Activated CD8-positive, alpha-beta memory T cell treated with anti-CD3 and anti-CD28 coated beads for 4 hours (primary cell): ENCODE measurements at places on chromosomes 5 and 9.

DNA sequence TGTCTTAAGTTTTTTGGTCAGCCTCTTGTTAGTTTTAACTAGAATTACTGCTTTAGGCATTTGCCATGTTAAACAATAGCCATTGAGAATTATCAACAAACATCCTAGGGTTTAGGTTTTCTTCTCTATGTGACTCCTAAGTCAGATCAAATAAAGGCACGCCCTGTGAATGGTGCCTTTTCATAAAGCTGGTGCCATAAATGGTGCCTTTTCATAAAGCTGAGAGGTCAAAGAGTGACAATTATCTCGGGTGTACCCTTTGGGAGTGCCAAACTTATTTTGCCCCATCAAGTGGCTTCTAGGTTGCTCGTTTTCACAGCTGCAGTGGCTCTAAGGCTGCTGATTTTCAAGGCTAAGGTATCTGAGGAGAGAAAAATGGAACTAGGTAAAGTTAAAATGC lies 391.6 kb downstream of the DMRTA1 start:
- no peak for DNase-seq

GRCh38 chr5:164636456-164636855 lies 1131.0 kb downstream of the MAT2B start:
- DNase-seq, result no peak

GRCh38 chr5:143101725-143102386 lies 301.6 kb downstream of the NR3C1 start:
- no peak for DNase-seq

DNA sequence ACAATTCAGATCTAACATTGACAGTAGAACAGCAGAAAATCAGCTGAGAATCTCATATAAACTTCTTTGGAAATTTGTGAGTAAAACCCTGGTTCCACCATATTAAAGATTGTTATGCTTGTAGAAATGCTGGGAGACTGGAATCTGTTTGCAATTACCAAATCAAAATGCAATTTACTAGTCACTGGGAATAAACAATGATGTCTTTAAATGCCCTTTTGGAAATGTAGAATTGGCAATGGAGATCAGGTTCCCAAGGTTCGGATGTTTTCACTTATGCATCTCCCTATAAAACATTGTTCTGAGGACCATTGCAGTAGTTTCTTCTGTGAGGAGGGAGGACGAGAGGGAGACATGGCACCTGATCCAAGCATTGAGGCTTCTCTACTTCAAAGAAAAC lies 384.4 kb downstream of the TMEM167A start:
- no peak for DNase-seq

- DNase-seq, result no peak
Observed at GRCh38 chr5:359301-359897, 37.9 kb downstream of the AHRR start.

GRCh38 chr5:149485655-149486615 lies 65.3 kb downstream of the CSNK1A1 start:
- DNase-seq, result no peak

DNA sequence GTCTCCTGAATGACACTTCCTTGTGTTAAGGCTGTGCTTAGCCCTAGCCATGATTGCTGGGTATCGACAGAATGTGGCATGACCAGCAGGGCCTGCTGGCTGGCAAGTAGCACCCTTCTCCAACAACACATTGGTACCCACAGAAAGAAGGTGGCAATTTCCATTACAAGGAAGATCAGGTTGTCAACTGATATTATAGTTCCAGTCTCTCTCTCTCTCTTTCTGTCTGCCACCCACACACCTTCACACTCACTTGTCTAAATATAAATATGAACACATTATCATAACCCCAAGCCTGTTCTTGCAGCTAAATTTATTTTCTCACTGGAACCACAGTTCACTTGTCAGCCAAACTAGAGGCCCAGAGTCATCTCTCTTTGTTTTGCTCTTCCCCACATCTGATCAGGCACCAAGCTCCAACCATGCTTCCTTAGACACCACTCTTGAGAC lies 408.1 kb upstream of the PIK3R1 start:
- no peak for DNase-seq

DNA sequence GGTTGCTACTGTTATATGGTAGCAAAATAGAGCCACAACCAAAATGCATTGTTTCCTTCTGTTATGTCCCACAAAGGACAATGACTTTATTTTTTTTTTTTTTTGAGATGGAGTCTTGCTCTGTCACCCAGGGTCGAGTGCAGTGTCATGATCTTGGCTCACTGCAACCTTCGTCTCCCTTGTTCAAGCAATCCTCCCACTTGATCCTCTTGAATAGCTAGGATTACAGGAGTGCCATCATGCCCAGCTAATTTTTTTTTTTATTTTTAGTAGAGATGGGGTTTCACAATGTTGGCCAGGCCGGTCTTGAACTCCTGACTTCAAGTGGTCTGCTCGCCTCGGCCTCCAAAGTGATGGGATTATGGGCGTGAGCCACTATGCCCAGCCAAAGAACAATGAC lies 527.7 kb upstream of the SGCD start:
- DNase-seq, result no peak

DNA sequence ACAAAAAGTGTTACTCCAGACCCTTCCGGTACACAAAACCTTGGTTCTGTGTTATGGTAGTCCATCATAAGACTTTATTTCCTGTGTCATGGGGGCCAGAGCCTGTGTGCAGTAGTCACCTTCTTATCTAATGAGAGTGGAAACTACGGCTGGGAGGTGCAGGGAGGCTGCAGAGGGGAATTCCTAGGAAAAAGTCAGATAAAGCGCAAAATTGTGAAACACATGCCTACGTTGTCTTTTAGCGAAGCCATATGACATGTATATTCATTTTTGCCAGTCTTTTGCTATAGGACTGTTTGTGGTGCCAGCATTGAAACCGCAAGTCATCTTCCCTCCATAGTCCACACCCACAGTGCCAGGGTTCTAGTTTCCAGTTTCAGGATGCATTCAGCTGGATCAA lies 80.7 kb downstream of the PPARGC1B start:
- DNase-seq, result no peak

GRCh38 chr5:113022661-113023060 lies 46.1 kb downstream of the DCP2 start:
- DNase-seq, result no peak

GRCh38 chr5:50836356-50836755 lies 169.9 kb downstream of the PARP8 start:
- no peak for DNase-seq

GRCh38 chr9:33868440-33868973 lies 51.5 kb downstream of the UBE2R2 start:
- DNase-seq, result no peak

DNA sequence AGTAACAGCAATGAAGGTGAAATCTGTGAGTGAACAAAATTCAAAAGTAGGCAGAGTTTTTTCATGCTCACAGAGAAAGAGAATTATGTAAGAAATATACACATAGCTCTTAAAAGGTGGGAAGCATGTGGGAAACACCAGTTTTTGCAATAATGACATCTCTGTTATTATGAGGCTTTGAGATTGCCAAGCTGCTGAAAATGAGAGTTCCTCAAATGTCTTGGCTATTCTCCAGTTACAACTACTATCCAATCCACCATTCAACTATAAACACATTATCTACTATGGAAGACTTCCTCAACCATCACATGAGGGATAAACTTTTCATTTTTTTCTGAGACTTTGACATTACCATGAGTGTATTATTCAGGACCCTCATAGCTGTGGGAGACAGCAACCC lies 420.8 kb upstream of the ACTBL2 start:
- DNase-seq, result no peak

DNA sequence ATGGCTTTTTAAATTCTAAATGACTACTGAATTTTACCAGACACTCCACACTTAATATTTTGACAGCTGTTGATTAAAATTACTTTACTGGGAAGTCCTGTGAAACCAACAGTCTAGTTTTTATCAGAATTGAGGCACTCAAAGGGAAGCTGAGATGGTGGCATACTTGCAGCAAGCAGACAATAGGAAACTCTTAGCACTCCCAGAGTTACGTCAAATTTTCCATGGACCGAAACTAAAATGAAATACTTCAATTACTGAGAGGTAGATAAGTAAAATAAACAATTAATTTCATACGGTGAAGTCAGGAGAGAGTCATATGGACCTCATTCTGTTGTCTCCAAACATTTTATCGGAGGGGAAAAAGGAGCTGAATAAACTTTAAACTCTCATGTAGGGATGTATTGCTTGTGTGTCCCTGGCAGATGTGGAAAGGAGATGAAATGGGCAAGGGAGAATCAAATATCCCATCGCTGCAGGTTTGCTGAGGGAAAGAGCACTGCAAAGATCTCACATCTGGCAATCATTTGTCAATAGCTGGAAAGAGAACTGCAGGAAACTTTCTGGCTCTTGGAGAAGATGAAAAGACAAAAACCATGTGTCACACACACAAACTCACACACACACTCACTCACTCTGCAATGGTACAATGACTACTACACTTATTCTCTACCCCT lies 189.4 kb downstream of the BNC2 start:
- DNase-seq, result no peak

- DNase-seq, result no peak
Observed at GRCh38 chr9:120926397-120926928, at the start of gene TRAF1. Gene TRAF1 (minus strand): TSS chr9:120926796. CDS start chr9:120926075, 721 bp downstream.

DNA sequence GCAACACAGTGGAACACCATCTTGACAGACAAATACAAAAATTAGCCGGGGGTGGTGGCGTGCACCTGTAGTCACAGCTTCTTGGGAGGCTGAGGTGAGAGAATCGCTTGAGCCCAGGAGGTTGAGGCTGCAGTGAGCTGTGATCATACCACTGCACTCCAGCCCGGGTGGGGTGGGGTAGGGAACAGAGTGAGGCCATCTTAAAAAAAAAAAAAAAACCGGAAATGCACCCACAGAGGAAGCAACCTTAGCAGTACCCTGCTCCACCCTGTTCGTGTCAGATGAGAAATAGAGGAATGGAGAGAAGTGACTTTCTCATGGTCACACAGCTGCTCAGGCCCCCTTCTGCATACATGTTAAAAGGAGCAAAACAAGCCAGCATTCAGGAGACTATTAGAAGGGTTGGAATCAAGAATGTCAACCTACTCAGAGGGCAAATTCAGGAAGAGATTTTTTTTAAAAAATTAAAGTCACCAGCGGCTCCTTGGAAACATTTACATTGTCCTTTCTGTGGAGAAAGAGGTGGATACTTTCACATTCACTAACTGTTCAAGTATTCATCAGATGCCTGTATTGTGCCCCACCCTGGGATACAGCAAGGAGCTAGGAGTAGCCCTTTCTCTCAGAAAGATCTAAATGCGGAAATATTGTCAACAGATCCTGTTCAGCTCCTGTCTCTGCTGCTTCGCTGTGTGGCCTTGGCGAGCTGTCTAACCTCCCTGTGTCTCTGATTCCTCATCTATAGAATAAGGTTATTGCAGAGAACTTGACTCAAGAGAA lies 41.0 kb downstream of the CYFIP2 start:
- no peak for DNase-seq

DNA sequence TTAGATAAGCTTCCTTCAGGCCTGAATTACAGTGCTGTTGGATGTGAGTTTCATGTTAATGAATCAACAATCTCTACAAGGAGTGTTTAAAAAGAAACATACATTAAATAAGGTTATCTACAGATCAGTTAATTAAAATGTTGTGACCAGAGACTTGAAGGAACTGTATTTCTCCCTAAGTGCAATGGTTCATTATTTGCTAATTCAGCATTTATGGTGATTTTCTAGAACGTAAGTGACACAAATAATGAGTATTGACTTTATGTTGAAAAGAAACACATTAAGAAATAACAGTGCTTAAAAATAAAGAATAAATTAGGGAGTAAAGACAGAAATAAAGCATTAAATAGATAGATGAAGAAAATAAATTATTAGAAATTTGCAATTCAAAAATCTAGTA lies 74.5 kb downstream of the ADAMTSL1 start:
- no peak for DNase-seq

- DNase-seq, result no peak
Observed at GRCh38 chr9:78575081-78575480, 278.2 kb downstream of the PSAT1 start.

- no peak for DNase-seq
Observed at GRCh38 chr5:71937921-71938698, 169.2 kb upstream of the MAP1B start.

DNA sequence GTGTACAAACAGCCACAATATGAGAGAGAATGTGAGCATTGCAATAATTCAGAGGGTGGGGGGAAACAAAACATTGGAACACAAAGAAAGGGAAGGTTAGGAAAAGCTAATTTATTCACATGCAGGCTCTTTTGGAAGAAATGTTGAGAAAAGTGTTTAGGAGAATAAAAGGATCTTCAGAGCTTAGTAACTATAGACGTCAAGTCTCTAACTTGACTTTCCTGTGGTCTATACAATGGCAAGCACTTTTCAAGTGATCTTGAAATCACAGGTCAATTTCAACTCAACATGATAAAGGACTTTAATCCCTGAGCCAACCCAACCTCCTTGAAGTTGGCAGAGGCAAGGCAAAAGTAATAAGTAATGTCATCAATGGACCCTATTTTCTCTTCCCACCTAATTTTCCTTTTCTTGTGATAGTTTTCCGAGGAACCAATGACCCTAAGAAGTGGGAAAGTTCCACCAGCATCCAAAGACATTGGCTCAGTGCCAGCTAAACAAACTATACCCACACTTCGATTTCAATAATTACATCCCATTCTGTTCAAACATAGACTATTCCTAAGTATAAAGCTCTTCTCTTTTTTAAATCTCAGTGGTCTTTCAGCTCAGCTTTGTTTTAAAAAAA lies 23.7 kb downstream of the RFK start:
- DNase-seq, result no peak

GRCh38 chr9:76906647-76906975 lies 697 bp upstream of the PRUNE2 start:
- DNase-seq, result no peak

DNA sequence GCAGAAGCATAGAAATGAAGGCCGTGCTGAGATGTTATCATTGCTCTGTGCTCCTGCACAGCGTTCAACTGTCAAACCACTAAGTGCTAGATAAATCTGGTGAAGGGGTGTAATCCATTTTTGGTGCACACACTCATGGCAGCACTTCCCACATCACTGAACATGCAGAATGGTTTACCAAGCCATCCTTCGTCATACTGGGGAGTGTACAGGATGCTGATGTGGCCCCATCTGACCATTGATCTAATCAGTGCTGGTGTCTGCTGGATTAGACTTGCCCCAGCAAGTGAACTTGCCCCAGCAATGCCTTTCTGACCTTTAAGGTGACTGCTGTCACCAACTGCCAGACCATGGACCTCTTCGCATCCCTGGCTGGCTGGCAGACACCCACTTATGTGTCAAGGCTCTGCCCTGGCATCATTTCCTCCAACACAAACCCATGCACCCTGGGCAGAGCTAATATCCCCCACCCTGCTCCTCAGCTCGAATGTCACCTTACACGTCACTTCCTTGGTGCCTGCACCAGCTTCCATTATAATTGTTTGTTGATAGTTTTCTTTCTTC lies 4.2 kb upstream of the SEMA4D start:
- peak; percentile 41 for DNase-seq

DNA sequence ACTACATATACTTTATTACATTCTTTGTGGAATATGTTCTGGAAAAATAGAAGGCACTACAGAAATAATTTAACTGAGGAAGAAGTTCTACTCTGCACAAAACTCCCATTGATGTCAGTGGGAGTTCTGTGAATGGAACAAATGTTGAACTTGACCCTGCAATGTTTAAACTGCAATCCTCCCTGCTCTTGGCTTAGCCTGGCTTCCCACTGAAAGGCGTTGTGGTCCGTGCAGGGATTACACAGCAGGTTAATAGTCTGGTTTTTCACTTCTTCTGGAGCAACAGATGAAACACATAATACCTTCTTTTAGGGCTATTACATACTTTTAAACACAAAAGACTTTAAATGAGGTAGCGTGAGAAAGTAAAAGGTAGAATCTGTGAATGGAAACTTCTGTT lies 12.9 kb upstream of the ERBIN start:
- DNase-seq, result no peak
